ENCODE measurements at places on chromosomes 1 and 21. TPM values are rescaled to one million over a fixed set of nuclear protein-coding genes. Genes with fewer than 3 reads are reported as not detected.

MEX3A gene
- total RNA-seq: 0.47 TPM

DNA sequence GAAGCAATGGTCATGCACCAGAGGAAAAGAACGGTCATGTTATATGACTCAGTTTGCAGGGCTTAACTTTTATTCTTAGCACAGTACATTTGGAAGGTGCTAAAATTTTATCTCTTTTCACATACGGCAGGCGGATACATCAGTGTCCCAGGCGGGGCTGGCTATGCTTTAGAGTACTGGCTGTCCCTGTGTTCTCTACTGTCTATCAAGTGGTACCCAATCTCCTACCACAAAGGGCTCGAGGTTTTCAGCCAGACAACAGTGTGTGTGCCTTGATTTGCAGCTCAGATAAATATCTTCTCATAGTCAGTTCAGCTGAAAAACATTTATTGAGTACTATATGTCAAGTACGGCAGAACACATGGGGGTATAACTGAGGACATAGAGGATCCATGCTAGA, 65.3 kb downstream of the URB2 start:
- DNase-seq: peak; percentile 26

DNA sequence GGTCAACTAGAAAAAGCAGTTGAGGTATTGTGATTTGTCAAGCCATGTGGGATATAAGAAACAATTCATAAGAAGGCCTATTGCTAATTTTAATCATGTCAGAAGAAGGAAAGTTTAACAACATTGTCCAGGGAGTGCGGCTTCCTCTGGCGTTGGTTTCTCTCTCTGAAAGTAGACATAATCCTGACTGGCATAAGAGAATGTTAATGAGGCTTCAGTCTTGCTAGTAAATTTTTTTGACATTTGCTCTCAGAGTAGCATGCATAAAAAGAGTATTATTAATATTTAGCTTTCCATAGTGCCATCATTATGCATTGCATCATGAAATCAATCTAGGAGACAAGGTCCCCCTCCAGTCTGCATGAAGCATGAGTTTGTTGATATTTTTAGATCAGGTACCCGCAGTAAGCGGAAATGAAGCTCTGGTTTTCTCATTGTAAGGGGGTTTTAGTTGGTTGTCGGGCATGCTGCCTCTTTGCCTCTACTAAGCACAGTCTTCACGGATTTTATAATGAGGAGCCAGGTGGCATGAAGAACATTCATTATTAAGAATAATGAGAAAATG, 12.8 kb upstream of the PRDM2 start:
- DNase-seq: no peak

DNA sequence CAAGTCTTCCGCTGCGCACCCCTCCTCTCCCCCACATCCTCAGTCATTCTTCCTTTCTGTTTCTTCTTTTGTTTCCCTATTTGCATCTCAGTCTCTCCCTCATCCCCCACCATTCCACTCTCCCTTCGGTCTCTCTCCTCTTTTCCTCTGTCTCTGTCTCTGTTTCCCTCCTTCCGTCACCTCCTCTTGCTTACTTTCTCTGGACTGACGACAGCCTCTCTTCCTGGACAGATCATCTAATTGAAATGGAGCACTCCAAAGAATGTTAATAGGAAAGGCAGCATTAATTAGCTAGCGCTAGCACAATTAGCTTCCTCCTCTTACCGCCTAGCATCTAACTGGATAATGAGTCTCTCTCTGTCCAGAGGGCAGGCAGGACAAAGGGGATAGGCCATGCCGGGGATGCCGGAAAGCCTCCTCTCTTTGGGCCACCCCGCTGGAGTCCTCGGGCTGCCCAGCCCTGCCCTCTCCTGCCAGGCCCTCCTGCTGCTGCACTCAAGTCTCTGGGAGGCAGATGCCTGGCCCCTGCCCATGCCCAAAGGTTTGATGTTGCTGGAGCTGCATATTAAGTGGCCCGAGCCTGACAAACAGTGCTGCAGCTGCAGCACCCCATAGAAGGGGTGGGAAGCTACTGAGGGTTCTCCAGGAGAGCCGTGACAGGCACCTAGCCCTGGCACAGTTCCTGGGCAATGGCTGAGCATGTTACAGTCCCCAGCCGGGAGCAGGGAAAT, 20.8 kb downstream of the DISP3 start:
- no peak for DNase-seq

GRCh38 chr1:85465786-85466134, 801 bp upstream of the DDAH1 start:
- DNase-seq: no peak

- no peak for DNase-seq
These were observed 27.7 kb downstream of the NEK2 start for GRCh38 chr1:211647711-211648121.

GRCh38 chr1:33143698-33144097, 38.1 kb downstream of the TRIM62 start:
- DNase-seq: no peak

GJA5 gene
- total RNA-seq: 114 TPM

CD34 gene
- 76.8 TPM for total RNA-seq

GRCh38 chr21:33760641-33761440, 118.5 kb downstream of the ITSN1 start:
- DNase-seq: no peak

OLFM3 gene
- not detected for total RNA-seq

DNA sequence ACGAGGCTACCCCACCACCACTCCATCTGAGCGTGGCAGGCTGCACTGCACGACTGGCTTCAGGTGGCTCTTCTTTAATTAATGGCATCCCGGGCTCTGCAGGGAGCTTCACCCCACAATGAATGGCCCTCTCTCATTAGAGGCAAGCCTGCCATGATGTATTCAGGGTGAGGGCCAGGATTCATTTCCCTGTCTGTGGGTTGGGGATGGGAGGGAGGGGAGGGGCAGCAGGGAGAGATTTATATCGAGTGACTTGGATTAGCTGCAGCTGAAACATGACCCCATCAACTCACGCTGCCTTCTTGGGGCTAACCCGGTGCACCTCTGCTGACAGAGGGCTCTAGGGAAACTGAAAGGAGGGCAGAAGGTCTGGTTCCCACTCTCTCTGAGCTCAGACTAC, 54.2 kb downstream of the ERI3 start:
- DNase-seq: no peak

MAB21L3 gene
- total RNA-seq: not detected

ENAH gene
- 50.5 TPM for total RNA-seq

F13B gene
- not detected for total RNA-seq

GRCh38 chr1:208179263-208179816, 64.8 kb downstream of the PLXNA2 start:
- no peak for DNase-seq

- DNase-seq: no peak
These were observed 9.6 kb downstream of the P3H1 start for GRCh38 chr1:42756956-42757891.

GRCh38 chr1:92527670-92528069, 40.9 kb upstream of the GFI1 start:
- DNase-seq: no peak

FALEC gene
- total RNA-seq: not detected

DNA sequence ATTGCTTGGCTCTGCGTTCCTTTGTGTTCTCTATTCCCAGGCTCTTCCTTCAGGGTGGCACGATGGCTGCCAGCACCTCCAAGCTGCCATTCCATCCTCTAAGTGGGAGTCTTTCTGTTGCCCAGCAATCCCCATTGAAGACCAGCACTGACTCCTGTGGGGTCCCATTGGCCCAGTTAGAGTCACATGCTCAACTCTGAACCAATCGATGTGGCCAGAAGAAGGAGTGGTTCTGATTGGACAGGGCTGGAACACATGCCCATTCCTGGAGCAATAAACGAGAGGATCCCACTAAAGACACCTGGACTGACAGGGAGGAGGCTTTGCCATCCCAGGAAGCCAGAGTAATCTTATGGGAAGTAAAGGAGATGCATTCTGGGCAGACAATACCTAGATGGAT, 97.2 kb upstream of the IGSF21 start:
- no peak for DNase-seq

IARS2 gene
- 71.3 TPM for total RNA-seq

DNA sequence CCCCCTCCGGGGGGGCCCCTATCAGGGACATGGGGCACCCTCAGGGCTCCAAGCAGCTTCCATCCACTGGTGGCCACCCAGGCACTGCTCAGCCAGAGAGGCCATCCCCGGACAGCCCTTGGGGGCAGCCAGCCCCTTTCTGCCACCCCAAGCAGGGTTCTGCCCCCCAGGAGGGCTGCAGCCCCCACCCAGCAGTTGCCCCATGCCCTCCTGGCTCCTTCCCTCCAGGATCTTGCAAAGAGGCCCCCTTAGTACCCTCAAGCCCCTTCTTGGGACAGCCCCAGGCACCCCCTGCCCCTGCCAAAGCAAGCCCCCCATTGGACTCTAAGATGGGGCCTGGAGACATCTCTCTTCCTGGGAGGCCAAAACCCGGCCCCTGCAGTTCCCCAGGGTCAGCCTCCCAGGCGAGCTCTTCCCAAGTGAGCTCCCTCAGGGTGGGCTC, 34.9 kb downstream of the TRIM11 start:
- DNase-seq: no peak

GRCh38 chr21:36550761-36551160, 70.8 kb upstream of the CLDN14 start:
- no peak for DNase-seq

Data from right atrium auricular region (tissue), 2 donors.